Lung (tissue), 17 donors: ENCODE measurements at places on chromosomes 1 and 21. TPM values are rescaled to one million over a fixed set of nuclear protein-coding genes. Genes with fewer than 3 reads are reported as not detected.

GRCh38 chr1:53076721-53077598 is 14.9 kb downstream of the PODN start:
- no peaks in the 10 kb centered on the region for H3K27me3 ChIP-seq
- H3K4me3 ChIP-seq, result no peak overlapping the region
- no peaks in the 10 kb centered on the region for H3K4me1 ChIP-seq
- H3K36me3 ChIP-seq, result peaks cover 4% of the 10 kb centered on the region

GRCh38 chr1:77706321-77706720 is 23.9 kb upstream of the ZZZ3 start:
- no peaks in the 10 kb centered on the region for H3K27me3 ChIP-seq
- H3K27ac ChIP-seq, result no peak overlapping the region
- no peak for DNase-seq
- H3K4me1 ChIP-seq, result no peaks in the 10 kb centered on the region
- peaks cover 34% of the 10 kb centered on the region for H3K36me3 ChIP-seq

- no peaks in the 10 kb centered on the region for H3K36me3 ChIP-seq
- H3K27me3 ChIP-seq, result no peaks in the 10 kb centered on the region
- DNase-seq, result no peak
- H3K4me1 ChIP-seq, result no peaks in the 10 kb centered on the region
- H3K4me3 ChIP-seq, result no peak overlapping the region
Observed at GRCh38 chr21:41926807-41927171, 27.0 kb downstream of the C2CD2 start.

GRCh38 chr1:245544236-245544635 is 389.5 kb downstream of the KIF26B start:
- no peaks in the 10 kb centered on the region for H3K27me3 ChIP-seq
- H3K4me1 ChIP-seq, result no peaks in the 10 kb centered on the region
- no peaks in the 10 kb centered on the region for H3K36me3 ChIP-seq
- no peak for DNase-seq
- no peak overlapping the region for H3K27ac ChIP-seq
- H3K4me3 ChIP-seq, result no peak overlapping the region

- DNase-seq, result no peak
- H3K36me3 ChIP-seq, result no peaks in the 10 kb centered on the region
- peak overlapping the region; percentile 55 for H3K27ac ChIP-seq
- no peaks in the 10 kb centered on the region for H3K27me3 ChIP-seq
- peaks cover 54% of the 10 kb centered on the region for H3K4me1 ChIP-seq
Observed at GRCh38 chr1:201759194-201759815, 69.7 kb upstream of the IPO9 start.

- H3K4me3 ChIP-seq, result no peak overlapping the region
- no peak overlapping the region for H3K27ac ChIP-seq
- H3K36me3 ChIP-seq, result no peaks in the 10 kb centered on the region
- H3K27me3 ChIP-seq, result no peaks in the 10 kb centered on the region
Observed at GRCh38 chr1:74641876-74642275, 31.7 kb downstream of the ERICH3 start.

DNA sequence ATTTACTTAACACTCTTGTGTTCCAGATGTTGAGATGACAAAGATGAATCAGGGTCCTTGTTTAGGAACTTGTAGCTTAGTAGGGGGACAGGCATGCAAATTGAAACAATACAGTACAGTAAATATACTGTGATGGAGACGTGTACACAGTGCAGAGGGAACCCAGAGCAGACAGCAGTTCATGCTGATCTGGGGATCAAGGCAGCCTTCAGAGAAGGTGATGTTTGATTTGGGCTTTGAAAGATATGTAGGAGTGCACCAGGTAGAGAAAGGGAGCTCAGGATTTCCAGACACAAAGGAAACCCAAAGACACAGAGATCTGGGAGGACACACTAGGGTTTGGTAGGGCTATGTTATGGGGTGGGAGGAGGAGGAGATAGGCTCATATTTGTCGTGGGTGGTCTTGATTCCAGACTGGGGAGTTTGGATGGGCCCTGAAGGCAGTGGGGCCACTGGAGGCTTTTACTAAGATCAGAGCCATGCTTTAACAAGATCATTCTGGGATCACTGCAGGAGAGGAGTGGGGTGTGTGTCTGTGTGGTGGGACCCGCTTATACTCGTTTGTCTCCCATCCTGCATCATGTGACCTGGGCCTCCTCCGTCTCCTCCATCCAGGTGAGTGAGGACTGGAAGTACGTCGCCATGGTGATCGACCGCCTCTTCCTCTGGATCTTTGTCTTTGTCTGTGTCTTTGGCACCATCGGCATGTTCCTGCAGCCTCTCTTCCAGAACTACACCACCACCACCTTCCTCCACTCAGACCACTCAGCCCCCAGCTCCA is 7.8 kb downstream of the CHRNB2 start:
- DNase-seq, result no peak
- H3K36me3 ChIP-seq, result no peaks in the 10 kb centered on the region
- H3K27ac ChIP-seq, result no peak overlapping the region
- no peak overlapping the region for H3K4me3 ChIP-seq

DNA sequence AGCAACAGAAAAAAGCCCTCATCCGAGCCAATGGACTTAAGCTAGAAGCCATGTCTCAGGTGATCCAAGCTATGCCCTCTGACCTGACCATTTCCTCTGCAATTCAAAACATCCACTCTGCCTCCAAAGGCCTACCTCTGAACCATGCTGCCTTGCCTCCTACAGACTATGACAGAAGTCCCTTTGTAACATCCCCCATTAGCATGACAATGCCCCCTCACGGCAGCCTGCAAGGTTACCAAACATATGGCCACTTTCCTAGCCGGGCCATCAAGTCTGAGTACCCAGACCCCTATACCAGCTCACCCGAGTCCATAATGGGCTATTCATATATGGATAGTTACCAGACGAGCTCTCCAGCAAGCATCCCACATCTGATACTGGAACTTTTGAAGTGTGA is 20.7 kb downstream of the NR5A2 start:
- H3K4me3 ChIP-seq, result no peak overlapping the region
- no peak for DNase-seq
- no peaks in the 10 kb centered on the region for H3K36me3 ChIP-seq
- H3K27me3 ChIP-seq, result peaks cover 32% of the 10 kb centered on the region

- no peaks in the 10 kb centered on the region for H3K4me1 ChIP-seq
- no peak overlapping the region for H3K27ac ChIP-seq
- no peaks in the 10 kb centered on the region for H3K36me3 ChIP-seq
- H3K27me3 ChIP-seq, result peaks cover 19% of the 10 kb centered on the region
Observed at GRCh38 chr1:110615548-110616130, 9.5 kb upstream of the KCNA2 start.

DNA sequence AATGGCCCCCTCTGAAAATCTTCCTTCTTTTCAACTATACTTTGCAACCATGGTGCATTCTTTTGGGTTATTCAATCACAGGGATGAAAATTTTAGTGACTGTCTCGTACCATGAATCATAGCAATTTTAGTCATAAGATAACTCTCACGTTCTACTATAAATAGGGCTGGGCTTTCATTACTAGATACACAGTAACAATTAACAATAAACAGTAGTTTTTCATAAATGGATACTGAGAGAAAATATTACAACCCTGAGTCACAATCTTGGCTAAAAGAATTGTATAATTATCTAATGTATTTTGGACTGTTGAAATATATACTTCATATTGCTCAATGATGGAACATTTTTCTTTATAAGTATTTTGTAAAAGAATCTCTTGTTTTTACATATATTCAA is 96.1 kb downstream of the TEX35 start:
- H3K4me1 ChIP-seq, result peaks cover 3% of the 10 kb centered on the region
- H3K36me3 ChIP-seq, result no peaks in the 10 kb centered on the region
- H3K4me3 ChIP-seq, result no peak overlapping the region
- peak; percentile 60 for DNase-seq

DNA sequence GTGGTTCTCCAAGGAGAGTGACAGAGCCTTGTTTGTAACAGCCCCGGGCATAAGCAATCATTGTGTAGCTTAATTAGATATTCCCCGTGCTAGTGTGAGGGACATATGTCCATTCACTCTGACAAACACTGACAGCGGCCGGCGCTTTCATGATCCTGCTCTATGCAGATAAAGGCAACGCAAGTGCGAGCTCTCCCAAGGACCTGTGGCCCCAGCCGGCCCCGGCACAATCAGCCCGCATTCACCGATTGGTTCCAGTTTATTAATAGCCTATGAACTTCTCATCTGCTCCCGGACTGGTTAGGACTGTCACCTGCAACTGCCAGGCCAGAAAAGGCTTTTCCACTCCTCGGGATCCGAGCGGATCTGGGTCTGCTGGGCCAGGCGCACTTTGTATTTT is 18.0 kb upstream of the OLIG1 start:
- no peak overlapping the region for H3K27ac ChIP-seq
- H3K4me3 ChIP-seq, result no peak overlapping the region
- no peaks in the 10 kb centered on the region for H3K36me3 ChIP-seq
- DNase-seq, result no peak

- H3K36me3 ChIP-seq, result no peaks in the 10 kb centered on the region
- H3K4me3 ChIP-seq, result no peak overlapping the region
- H3K4me1 ChIP-seq, result peaks cover 3% of the 10 kb centered on the region
Observed at GRCh38 chr1:184563308-184563707, 176.5 kb downstream of the C1orf21 start.

- H3K27me3 ChIP-seq, result no peaks in the 10 kb centered on the region
- H3K27ac ChIP-seq, result peak overlapping the region; percentile 55
- no peak overlapping the region for H3K4me3 ChIP-seq
Observed at GRCh38 chr1:230230948-230231773, 164.1 kb downstream of the GALNT2 start.

GRCh38 chr1:34290831-34291230 is 114.1 kb downstream of the C1orf94 start:
- no peaks in the 10 kb centered on the region for H3K4me1 ChIP-seq
- no peak overlapping the region for H3K27ac ChIP-seq
- no peak for DNase-seq
- H3K36me3 ChIP-seq, result no peaks in the 10 kb centered on the region
- no peak overlapping the region for H3K4me3 ChIP-seq

DNA sequence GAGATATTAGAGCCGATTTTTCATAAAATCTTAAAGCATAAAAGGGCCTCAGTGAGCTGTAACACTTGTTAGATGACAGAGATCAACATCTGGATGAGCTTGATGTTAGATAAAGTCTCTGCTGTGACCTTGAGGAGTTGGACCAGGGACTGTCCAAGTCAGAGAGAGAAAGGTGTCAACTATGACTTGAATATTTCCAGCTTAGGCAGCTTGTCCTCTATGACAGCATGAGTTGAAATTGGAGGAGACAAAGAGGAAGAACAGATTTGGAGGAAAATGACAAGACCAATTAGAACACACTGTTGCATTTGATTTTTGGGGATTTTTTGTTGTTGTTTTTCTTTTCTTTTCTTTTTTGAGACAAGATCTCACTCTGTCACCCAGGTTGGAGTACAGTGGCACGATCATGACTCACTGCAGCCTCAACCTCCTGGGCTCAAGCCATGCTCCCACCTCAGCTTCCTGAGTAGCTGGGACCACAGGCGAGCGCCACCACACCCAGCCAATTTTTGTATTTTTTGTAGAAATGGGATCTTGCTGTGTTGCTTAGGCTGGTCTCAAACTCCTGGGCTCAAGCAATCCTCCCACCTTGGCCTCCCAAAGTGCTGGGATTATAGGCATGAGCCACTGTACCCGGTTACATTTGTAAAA is 35.3 kb upstream of the CLIC4 start:
- H3K27ac ChIP-seq, result no peak overlapping the region
- peaks cover 7% of the 10 kb centered on the region for H3K4me1 ChIP-seq
- H3K27me3 ChIP-seq, result no peaks in the 10 kb centered on the region

- peaks cover 8% of the 10 kb centered on the region for H3K4me1 ChIP-seq
- H3K27me3 ChIP-seq, result no peaks in the 10 kb centered on the region
- DNase-seq, result no peak
Observed at GRCh38 chr1:226691247-226691646, 47.8 kb downstream of the ITPKB start.

GRCh38 chr1:61268546-61269240 is 186.3 kb downstream of the NFIA start:
- no peaks in the 10 kb centered on the region for H3K36me3 ChIP-seq
- no peak overlapping the region for H3K27ac ChIP-seq
- H3K27me3 ChIP-seq, result no peaks in the 10 kb centered on the region
- no peak overlapping the region for H3K4me3 ChIP-seq

AJAP1 gene
- total RNA-seq, result 0.20 TPM

ACTN2 gene
- 6.6 TPM for total RNA-seq

EFNA3 gene
- 1.9 TPM for total RNA-seq

EYA3 gene
- 21.8 TPM for total RNA-seq

FAM151A gene
- total RNA-seq, result not detected

TBX19 gene
- 3.6 TPM for total RNA-seq

AVPR1B gene
- total RNA-seq, result not detected

NPHS2 gene
- total RNA-seq, result not detected

AADACL4 gene
- total RNA-seq, result not detected

TSPAN2 gene
- total RNA-seq, result 10.4 TPM

MX2 gene
- total RNA-seq, result 12.8 TPM

LAMC1 gene
- 272 TPM for total RNA-seq
